ENCODE measurements at places on chromosomes 5 and 9.

GRCh38 chr5:72290356-72291133, 29.5 kb downstream of the MRPS27 start:
- no peak for DNase-seq

GRCh38 chr5:35233121-35233520, 2.8 kb upstream of the PRLR start:
- no peak for DNase-seq

- DNase-seq: no peak
These were observed 43.9 kb downstream of the HRH2 start for GRCh38 chr5:175701797-175702196.

- DNase-seq: no peak
These were observed 214.4 kb downstream of the ARL15 start for GRCh38 chr5:54095969-54096368.

DNA sequence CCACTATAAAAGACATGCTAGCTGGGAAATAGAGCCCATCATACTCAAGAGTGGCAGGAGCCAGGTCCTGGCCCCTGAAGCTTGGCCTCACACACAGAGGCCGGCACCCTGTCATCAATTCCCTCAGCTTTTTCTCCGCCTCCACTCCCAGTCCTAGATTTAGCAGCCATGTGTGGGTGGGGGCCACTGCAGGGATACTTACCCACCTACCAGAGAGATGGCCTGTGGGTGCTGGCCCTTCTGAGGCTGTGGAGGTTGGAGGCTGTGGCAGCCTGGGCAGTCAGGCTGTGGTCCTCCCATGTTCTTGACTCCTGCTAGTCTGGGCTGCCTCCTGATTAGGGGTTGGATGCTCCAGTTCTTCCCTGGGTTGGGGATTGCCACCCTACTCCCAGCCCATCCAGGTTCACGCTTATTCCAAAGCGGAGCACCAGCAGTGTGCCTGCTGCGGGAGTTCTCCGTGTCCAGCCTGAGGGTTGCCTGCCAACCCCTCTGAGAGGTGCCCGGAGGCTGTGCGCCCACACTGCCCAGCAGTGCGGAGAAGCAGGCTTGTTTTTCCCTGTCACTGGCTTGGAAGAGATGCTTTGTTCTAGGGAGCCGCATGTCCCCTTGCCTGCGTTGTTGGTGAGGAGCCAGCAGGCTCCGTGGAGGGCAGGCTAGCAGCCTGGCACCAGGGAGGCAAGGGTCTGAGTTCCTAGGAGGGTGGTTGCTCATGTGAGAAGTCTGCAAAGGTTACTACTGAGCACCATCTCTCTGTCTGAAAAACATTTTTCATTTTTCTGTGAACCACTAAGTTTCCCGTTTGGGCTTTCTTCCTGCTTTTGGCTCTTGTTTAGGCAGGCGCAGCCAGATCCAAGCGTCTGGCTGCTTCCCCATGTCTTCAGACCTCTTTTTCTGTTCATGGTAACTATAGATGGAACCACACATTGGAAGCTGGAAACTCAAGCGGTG, 7.5 kb downstream of the SLC22A5 start:
- no peak for DNase-seq

GRCh38 chr5:111853748-111854147, 96.8 kb upstream of the NREP start:
- no peak for DNase-seq

- DNase-seq: no peak
These were observed 15.8 kb upstream of the NRARP start for GRCh38 chr9:137317718-137318511.

DNA sequence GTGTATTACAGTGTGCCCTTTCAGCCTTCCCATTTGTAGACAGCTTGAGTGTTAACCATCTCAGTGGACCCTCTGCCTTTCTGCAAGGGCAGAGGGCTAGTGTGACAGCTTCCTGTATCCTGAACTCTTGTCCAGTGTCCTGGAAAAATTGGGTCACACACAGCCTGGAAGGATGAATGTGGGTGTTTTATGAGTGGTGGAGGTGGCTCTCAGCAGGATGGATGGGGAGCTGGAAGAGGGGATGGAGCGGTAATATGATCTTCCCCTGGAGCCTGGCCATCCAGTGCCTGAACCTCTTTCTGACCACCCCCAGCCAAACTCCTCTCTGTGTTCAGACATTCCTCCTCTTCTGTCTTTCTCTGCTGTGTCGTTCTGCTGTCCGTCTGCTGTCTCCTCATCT, 113.0 kb downstream of the KIF4B start:
- DNase-seq: no peak

DNA sequence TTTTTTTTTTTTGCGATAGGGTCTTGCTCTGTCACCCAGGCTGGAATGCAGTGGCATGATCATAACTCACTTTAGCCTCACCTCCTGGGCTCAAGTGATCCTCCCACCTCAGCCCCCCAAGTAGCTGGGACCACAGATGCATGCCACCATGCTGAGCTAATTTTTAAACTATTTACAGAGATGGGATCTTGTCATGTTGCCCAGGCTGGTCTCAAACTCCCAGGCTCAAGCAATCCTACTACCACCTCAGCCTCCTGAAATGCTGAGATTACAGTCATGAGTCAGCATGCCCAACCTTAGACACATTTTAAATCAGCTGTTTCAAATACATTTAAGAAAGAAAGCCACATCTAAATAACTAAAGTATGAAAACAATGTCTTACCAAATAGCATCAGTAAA, 439.0 kb downstream of the EBF1 start:
- DNase-seq: no peak

- no peak for DNase-seq
These were observed 21.6 kb downstream of the LPCAT1 start for GRCh38 chr5:1502046-1502736.

- DNase-seq: no peak
These were observed 280.0 kb upstream of the EFNA5 start for GRCh38 chr5:107950776-107951175.

- no peak for DNase-seq
These were observed 52.5 kb upstream of the ORM1 start for GRCh38 chr9:114270120-114270975.

DNA sequence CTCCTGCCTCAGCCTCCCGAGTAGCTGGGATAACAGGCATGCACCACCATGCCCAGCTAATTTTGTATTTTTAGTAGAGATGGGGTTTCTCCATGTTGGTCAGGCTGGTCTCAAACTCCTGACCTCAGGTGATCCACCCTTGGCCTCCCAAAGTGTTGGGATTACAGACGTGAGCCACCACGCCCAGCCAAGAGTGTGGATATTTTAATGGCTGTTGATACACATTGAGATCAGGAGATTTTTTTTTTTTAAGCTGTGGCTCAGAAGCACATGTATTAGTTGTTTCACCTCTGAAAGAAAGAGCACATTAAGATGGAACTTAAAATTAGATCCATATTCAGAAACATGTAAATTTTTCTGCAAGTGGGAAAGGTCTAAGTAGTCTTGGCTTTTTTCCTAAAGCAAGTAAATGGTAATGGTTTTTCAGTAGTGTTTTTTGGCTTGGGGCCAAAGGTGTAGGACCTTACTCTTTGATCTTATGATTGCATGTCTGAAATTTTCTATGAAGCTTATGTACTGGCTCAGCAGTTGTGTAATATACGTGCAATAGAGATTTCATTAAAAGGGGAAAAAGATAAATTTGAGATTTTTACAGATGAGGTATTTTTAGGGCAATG, 9.9 kb downstream of the RBM27 start:
- DNase-seq: no peak

DNA sequence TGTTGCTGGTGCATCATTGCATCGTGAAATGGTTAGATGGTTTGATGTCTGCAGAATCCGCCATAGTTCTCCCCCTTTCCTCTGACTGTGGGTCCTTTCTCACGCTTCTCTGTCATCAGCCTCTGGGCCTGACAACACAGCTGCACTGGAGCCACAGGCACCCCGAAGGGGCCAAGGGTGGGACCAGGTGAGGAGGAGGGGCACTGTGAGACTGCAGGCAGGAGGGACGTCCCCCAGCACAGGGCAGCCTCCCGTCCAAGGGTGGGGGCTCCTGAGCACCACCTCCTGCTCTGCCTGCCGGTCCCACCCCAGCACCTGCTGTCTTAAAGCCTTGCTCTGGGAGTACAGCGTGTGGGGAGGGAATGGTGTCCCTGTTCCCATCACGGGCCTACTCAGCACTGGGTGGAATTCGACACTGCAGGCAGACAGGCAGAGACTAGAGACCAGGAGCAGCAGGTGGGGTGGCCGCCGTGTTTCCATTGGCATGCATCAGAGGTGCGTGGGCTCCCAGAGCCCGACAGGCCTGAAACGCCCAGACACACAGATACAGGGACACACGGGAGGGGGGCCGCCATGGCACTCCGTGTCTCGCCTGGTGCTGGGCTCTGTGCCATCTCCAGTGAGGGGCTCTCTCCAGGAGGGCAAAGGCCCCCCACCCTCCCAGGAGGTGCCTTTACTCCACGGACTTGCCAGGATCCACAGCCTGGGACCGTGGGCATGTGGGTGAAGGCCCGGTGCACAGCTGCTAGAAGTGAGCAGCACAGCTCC, 15.0 kb downstream of the CACNA1B start:
- DNase-seq: no peak

DNA sequence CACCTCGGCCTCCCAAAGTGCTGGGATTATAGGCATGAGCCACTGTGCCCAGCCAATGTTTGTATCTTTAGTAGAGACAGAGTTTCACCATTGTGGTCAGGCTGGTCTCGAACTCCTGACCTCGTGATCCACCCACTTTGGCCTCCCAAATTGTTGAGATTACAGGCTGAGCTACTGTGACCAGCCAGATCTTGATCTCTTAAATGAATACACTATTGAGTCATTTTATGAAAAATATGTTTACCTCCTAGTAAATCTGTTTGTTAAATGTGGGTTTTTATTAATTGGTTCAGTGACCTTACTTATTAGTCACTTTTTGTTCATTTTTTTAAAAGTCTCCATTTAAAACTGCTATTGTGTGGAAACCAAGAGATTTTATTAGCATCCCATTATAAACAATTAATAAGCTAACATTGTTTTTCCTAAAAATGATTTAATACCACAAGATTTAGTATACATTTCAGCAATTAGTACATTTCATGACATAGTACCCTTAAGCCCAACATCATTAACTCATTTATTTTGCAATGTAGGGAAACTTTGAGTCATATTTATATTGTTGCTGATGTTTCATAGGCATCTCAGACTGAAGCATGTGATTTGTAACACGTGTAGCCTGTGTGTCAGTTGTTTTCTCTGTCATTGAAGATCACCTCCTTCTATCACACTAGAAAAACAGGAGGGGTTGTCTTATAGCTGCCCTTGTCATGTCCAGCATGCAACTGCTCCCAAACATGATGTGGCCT, 261.2 kb downstream of the TAF11L14 start:
- no peak for DNase-seq

- no peak for DNase-seq
These were observed 113.4 kb downstream of the TLE1 start for GRCh38 chr9:81575956-81576355.

GRCh38 chr5:170256571-170256970, 23.8 kb downstream of the C5orf58 start:
- DNase-seq: no peak

- no peak for DNase-seq
These were observed 206.4 kb downstream of the ENC1 start for GRCh38 chr5:74433896-74434829.

- no peak for DNase-seq
These were observed 66.7 kb downstream of the IL6ST start for GRCh38 chr5:55927861-55928655.

DNA sequence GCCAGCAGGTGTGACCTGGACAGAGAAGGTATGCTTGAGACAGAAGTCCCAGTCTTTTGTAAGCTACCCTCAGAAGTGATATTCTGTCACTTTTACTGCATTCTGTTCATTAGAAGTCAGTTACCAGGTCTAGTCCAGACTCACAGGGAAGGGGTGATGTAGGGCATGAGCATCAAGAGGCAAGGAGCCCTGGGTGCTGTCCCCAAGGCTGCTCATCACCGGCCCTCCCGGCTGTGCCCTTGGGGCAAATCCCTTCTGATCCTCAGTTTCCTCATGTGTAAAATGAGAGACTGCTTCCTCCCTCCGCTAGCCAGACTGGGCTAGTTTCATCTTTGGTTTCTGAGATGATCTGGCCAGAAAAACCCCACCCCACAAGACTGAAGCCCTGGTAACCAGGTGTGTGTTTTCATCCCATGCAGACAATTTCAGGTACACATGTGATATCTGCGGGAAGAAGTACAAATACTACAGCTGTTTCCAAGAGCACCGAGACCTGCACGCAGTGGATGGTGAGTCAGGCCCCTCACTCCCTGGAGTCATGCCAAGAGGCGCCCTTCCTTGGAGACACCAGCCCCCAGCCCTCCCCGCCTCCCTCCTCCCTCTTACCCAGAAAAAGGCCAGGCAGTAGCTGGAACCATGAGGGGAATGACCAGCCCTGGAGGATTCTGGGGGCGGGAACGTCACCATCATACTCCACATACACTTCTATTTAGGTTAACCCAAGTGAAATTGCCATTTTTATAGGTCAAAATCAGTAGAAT, 71.0 kb downstream of the AMBP start:
- no peak for DNase-seq

GRCh38 chr9:92422611-92423338, 1.5 kb downstream of the OMD start:
- DNase-seq: no peak

- DNase-seq: no peak
These were observed 28.2 kb downstream of the NMUR2 start for GRCh38 chr5:152376886-152377285.

DNA sequence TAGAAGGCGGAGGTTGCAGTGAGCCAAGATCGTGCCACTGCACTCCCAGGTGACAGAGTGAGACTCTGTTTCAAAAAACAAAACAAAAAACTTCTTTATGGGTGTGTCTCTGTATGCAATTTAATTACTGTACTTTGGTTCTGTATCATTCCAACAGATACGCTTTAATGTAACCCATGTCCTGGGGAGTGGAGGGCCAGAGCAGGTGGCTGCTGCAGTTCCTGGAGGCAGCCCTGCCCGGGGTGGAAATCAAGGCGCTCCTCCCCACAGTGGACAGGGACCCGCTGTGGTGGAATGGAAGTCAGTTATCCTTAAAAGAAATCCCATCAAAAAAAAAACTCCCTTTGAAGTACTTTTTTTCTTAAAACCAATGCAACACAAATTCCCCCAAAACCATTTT, 1.9 kb downstream of the DAP start:
- DNase-seq: no peak

DNA sequence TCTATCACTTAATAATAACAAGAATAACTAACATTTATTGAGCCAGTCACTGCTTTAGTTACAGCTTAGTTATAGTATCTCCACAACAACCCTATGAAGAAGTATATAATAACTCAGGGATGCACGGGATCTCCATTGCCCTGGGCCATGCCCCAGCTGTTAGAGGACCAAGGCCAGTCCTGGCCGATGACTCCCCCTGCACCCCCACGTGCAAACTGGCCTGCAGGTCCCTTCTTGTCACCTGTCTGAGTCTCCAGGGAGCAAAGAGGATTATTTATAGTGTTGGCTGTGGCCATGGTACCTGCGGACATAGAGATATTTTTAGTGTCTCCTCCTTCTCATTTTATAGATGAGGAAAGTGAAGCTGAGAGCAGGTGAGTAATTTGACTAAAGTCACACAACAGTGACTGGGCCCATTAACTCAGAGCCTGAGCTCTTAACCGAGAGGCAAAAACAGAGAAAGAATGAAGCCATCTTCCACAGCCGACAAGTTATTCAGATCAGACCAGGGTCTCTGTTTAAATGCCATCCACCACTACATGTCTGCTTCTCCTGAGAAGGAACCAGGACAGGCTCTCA, 94.4 kb downstream of the TMEM215 start:
- DNase-seq: no peak
